Natural killer cell treated with Interleukin-12 subunit alpha and Interleukin-12 subunit beta and Interleukin-15 and Interleukin-18, amount 100 ng/mL, for 72 hours (primary cell): ENCODE measurements at places on chromosomes 1 and 21.

GRCh38 chr1:78142736-78143135 is 97.0 kb downstream of the GIPC2 start:
- no peak for DNase-seq

DNA sequence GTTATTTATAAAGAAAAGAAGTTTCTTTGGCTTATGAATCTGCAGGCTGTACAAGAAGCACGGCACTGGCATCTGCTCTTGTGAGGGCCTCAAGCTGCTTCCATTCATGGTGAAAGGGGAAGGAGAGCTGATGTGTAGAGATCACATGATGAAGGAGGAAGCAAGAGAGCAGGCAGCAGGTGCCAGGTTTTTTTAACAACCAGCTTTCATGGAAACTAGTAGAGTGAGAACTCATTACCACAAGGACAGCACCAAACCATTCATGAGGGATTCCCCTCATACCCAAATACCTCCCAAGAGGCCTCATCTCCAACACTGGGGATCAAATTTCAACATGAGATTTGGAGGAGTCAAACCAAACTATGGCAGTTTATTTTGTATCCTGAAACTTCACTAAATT is 85.8 kb upstream of the CAMK1G start:
- DNase-seq, result no peak

DNA sequence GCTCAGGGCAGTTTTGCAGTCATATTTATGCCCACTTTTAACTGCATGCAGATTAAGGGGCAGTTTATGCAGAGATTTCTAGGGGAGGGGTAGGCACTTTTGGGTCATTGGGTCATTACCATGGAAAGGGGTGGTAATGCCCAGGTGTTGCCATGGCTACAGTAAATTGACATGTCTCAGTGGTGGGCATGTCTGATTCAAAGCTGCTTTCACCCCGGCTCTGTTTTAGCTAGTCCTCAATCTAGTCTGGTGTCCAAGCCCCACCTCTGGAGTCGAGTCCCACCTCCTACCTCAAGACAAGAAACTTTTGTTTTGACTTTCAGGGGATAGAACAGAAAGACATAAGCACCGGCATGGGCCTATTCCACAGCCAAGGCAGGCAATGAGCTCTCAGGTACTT is 8.9 kb upstream of the NEK2 start:
- no peak for DNase-seq

GRCh38 chr1:222021129-222021528 is 279.2 kb upstream of the DUSP10 start:
- DNase-seq, result no peak

- DNase-seq, result peak; percentile 46
These were observed 13.1 kb upstream of the TTC34 start for GRCh38 chr1:2814511-2815075.

GRCh38 chr21:45706299-45706698 is 62.8 kb downstream of the PCBP3 start:
- DNase-seq, result no peak

DNA sequence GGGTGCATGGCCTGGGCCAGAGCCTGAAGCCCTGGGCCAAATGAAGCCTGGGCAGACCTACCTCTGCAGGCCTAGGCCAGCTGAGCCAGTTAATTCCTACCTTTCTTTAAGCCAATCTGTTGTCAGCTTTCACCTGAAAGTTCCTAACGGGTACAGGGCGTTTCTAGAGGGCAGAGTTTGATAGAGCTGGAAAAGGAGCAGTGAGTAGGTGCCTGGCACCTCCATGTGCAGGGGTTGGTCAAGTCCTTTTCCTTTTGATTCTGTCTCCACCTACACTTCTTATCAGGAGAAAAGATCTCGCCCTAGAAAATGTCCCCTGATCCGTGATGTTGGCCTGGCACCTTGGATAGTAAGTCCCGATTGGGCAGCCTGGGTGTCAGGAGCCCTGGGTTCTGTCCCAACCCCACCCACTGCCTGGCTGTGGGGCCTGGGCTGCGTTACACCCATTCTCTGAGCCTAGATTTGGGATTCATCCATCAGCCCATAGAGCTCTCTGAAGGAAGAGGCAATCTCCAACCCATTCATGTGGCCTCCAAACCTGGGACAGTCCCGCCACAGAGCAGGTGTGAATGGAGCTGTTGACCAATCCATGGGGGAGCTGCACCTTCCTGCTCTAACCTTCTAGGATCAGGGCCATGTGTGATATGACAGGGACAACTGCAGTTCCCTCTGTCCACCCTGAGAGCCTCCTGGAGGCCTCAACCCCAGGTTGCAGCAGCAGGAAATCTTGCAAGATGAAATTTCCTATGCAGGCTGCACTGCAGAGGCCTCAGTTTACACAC is 304.3 kb downstream of the MATN1 start:
- DNase-seq, result no peak

DNA sequence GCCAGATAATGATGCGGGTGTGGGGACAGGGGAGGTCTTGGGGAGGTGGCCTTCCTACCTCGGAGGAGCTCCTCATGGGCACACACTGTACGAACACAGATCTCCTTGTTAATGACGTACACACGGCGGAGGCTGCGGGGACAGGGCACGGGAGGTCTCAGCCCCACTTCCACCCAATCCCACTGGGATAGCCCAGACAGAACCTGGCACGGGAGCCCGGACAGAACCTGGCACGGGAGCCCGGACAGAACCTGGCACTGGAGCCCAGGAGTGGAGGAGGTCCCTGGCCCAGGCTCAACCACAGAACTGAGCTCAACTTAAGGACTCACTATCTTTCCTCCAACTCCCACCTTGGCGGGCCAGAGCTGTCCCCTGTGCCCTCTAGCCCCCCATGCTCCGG is 5.2 kb downstream of the MFAP2 start:
- no peak for DNase-seq
